DND-41 (cell line): ENCODE measurements at places on chromosomes 13 and 19.

DNA sequence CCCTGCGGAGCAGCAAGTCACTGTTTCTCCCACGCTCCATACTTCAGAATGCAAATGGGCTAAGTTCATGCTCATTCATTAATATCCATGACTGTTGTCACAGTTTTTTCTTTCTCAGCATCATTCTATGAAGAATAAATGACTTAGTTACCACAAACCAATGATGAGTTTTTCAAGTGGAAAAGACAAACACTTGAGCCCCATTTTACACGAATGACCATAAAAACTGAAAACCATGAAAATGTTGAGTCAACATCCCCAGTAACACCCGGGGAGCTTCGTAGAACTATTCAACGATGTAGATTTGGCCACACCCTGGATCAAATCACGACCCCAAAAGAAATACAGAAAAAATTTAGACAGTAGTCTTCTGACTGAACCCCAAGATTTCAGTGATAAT, 99.8 kb upstream of the GJB6 start:
- no peak for DNase-seq

- DNase-seq = no peak
Measured at GRCh38 chr13:25725104-25725503, 326.7 kb downstream of the SHISA2 start.

- no peak for DNase-seq
Measured at GRCh38 chr19:39304701-39305571, 8.7 kb downstream of the IFNL1 start.

- DNase-seq = no peak
Measured at GRCh38 chr13:39047560-39047959, 9.3 kb downstream of the NHLRC3 start.

GRCh38 chr19:14021474-14021873, 6.5 kb upstream of the RLN3 start:
- no peak for DNase-seq
